ENCODE measurements at places on chromosomes 5 and 9. TPM values are rescaled to one million over a fixed set of nuclear protein-coding genes. Genes with fewer than 3 reads are reported as not detected.

The TAF1L gene
- 0.06 TPM for total RNA-seq

The IL7R gene
- 203 TPM for total RNA-seq

The TMC1 gene
- 0.32 TPM for total RNA-seq

The FOXE1 gene
- total RNA-seq = not detected

GRCh38 chr9:99964336-99964735, 57.9 kb downstream of the STX17 start:
- no peak for ATAC-seq

DNA sequence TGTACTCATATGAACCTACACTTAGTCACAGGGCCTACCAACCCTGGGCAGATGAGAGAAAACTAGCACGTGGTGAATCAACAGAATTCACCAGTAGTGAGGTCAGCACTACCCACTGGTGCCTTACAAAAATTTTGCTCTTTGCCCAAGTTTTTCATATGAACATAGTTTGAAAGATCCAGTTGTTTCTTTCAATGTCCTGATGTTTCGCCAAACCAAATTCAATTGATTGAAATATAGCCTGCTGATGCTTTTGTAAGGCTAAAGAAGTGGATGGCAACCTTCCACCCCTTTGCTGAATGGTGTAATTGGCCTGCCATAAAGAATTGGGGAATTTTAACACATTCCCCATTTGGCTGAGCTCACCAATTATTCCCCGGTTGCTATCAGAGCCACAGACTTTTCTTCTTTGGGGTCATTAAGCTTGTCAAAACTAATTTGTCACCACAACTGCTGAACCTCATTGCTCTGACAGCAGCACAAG, 339.2 kb downstream of the GLIS3 start:
- ATAC-seq = no peak

GRCh38 chr5:124880903-124881697, 134.7 kb upstream of the ZNF608 start:
- no peak for ATAC-seq

DNA sequence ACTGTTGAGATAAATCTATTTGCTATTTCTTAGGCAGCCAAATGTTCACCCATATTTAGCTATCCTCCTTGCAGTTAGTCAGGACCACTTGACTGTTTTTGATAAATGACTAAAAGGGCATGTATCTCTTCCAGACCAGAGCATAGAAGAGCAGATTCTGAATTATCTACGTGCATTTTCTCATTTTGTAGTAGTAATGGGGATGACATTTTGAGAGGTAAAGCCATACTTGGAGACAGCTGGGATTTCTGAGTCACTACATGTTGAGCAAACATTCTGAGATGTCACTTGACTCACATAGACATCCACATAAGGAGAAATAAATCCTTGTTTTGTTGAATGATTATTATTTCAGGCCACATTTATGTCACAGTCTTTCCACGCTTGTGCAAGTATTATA, 297.6 kb downstream of the CDH10 start:
- ATAC-seq = no peak

- ATAC-seq = no peak
These were observed 155.8 kb upstream of the RAI14 start for GRCh38 chr5:34500236-34500847.

DNA sequence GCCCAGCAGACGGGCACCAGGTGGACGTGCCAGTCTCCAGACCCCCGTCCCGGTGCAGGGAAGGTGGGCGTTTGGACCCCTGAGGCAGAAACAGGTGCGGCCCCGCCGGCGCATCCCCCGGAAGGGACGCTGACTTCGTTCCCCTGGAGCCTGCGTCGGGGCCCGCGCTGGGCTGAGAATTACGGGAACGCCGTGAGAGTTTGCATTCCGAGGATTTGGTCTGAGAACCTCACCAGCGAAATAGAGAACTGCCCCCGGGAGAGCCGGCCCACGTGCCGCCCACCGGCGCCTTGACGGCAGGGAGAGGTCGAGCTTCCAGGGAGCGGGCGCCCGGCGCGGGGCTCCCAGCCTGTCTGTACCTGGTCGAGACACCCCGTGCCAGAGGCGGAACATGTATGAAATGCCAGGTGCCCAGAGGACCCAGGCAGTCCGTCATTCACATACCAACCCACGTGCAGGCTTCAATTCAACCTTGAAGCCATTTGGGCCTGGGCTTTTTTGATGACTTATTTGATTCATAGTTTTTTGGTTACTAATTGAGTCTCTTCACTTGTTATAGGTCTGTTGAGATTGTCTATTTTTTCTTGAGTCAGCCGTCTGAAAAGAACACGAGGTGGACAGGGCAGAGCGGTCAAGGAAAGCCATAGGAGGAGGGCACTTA, 877 bp upstream of the CAMSAP1 start:
- no peak for ATAC-seq

DNA sequence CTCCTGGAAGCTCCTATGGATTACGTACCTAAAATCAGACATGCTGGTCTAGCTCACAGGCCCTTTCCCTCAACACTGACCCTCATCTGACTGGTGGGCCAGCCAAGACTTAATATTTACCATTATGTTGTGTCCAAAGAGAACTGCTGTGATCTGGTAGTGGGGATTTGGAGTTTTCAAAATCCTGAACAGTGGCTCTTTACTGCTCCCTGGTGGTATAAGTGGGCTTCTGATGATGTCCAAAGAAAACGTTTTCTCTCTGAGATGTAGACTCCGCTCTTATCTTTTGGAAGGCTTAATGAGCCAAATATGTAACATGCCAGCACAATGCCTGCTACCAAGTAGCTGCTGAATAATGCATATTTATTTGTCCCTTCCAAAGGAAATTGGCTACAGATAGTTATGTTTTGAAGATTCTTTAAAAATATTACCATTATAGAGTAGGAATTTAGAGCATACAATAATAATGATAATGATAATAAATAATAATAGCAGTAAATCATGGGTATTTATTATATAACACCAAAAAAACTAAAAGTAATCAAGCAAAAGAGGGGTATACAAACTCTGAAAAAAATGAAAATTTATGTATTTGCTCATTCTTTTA, 406.6 kb upstream of the TNC start:
- ATAC-seq = no peak

DNA sequence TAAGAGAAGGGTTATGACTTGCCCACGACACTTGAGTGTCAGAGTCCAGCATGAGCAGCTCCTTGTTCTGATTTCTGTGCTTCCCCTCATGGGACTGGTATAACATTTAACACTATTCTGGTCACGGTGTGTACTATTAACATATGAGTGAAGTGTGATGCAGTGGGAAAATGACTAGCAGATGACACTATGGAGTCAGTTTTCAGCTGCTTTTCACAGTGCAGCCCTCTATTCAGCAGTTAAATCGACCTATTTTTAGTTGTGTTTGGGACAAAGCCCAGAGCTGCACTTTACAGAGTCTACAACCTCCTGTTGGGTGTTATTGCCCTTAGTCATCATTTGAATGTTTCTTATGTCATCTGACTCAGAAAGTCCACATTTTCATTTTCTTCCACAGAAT, 59.1 kb downstream of the CHSY3 start:
- ATAC-seq = no peak

DNA sequence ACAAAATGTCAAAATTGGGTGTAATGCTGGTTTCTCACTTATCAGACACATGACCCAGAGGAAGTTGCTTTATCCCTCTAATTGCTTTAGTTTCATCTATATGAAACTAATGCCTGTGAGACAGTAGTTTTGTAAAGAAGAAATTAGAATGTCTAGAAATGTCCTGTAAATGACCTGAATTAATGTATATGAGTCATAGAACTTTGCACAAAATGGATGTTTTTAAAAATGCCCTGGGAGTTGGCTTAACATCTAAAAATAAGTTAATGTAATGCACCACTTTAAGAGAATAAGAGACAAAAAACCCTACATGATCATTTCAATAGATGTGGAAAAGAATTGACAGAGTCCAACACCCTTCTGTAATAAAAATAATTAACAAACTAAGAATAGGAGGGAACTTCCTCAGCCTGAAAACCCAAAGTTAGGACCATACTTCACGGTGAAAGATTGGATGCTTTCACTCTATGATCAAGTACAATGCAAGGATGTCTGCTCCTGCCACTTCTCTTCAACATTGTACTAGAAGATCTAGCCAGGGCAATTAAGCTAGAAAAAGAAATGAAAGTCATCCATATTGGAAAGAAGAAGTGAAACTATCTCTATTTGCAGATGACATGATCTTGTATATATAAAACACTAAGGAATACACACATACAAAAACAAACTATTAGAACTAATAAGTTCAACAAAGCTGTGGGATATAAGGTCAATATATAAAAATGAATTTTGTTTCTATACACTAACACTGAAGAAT, 117.9 kb downstream of the MELK start:
- ATAC-seq = no peak

- no peak for ATAC-seq
These were observed 3.4 kb upstream of the CCIN start for GRCh38 chr9:36165826-36166167.

GRCh38 chr9:87372356-87372851, 125.3 kb upstream of the DAPK1 start:
- ATAC-seq = no peak
